ENCODE measurements at places on chromosomes 3 and 15. TPM values are rescaled to one million over a fixed set of nuclear protein-coding genes. Genes with fewer than 3 reads are reported as not detected.
A peak's percentile ranks its signal among the peaks of the same experiment; 100 is the strongest.

DNA sequence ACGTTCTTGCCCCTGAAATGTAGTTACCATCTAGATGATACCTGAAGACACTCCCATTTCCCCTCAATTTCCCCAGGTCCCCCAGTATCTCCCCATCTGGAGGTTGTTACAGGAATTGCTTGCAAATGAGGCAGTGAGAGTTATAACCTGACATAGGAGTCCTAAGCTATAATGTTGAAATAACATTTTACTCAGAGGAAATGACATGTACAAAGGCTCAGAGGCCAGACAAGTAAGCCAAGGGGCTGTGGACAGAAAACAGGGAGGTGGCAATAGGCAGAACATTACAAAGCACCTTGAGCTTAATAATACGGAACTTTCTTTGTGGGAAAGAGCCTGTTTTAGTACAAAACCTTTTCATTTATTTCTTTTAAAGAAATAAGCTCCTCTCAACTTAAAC lies 171.9 kb downstream of the FRMD5 start:
- no peak for DNase-seq

- no peak for DNase-seq
These were observed 287.4 kb downstream of the UACA start for GRCh38 chr15:70475921-70476320.

DNA sequence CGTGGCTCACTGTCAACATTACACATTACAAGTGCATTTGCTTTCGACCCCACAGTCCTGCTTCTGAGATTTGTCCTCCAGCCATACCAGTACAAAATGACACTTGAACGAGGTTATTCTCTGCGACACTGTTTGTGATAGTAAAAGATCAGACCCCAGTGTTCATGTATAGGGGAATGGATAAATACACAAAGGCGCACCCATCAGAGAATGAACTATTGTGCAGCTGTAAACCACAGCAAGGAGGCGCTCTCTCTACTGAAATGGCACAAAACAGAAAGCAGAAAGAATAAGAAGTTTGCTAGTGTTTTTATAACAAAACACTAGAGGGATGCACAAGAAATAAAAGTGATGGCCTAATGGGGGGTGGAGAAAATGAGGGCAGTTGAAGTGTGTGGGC lies 4.9 kb upstream of the CHSY1 start:
- DNase-seq, result no peak

DNA sequence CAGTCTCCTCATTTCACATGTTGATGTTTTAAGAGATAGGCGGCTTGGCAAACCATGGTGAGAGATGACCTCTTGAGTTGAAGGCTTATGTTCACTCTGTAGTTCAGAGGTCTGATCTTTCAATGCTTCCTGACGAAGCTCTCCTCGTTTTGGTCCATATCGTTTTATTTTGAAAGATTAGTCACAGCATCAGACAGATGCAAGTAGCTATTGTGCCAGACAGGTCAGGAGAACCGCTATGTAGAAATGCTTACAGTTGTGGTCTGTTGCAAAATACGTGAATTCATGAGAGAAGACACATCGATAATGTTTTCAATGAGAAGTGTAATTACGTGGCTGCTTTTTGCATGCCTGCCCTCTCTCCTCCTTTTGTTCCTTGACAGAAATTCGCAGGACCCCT lies 47.5 kb downstream of the CHL1 start:
- DNase-seq, result no peak

DNA sequence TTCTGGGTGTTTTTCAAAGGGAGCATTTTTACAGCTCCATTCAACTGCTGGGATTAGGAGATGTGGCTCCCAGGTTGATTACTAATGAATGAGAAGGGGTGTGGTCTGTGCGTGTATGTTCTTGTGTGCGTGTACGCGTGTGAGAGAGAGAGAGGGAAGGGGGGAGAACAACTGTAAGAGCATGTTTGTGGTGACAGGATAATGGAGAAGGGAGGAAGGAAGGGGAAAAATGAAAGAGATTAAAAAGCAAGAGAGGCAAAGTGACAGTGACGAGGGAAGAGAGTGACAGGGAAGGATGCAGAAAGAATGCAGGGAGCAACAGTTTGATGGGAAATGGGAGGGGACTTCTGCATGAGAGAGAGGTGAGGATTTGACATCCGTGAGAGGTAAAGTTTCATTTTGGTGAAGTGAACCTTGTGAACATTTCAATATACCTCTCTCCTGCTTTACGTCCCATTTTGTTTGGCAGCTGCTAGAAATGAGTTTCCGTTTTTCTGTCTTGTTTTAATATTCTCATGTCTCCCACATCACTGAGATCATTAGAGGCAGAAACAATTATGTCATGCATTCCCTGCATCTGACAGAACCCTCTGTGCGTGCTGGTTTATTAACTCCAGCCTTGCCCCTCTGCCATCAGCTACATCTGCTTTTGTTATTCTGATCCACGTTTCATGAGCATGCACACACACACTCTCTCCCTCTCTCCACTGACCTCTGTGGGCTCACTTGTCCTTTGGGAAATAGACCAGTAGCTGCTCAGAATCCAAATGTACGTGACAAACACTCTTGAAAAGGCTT lies 161.6 kb downstream of the GAP43 start:
- peak; percentile 8 for DNase-seq

DNA sequence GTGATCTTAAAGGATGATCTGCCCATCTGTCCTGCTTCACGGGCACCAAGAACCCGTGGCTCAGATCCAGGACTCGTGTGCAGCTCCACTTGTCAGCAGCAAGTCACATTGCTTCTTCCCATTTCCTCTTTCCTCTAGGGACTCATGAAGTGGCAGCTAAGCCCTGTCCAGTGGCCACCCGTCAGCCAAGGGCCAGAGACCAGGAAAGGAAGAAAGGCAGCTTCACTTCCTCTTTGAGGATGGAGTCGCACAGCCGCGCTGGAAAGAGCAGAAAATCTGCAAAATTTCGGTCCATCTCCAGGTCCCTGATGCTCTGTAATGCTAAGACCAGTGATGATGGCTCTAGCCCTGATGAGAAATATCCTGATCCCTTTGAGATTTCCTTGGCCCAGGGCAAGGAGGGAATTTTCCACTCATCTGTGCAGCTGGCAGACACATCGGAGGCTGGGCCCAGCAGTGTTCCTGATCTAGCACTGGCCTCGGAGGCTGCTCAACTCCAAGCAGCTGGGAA lies 28.5 kb downstream of the IL16 start:
- DNase-seq, result no peak

SAMMSON gene
- polyA plus RNA-seq, result 0.11 TPM

GOLGA8J gene
- 0.69 TPM for polyA plus RNA-seq

GMPPB gene
- 13.1 TPM for polyA plus RNA-seq
